ENCODE measurements at places on chromosomes 6 and 20.

- no peak for DNase-seq
Measured at GRCh38 chr6:23245572-23245971, 676.2 kb downstream of the HDGFL1 start.

DNA sequence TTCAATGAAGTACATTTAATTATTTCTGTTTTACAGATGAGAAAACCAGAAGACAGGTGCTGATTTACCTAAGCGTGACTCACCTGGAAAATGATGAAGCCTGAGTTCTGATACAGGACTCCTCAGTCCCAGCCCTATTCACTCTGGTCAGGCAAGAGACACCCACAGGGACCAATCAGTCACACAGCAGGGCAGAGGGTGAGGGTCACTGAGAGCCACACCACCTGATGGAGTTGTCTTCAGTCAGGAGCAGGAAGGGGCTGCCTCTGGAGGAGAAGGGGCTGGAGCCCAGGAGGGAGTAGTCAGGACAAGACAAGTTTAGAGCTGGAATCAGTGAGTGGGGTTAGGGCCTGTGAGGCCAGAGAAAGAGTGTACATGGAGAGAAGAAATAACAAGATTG, 251.2 kb upstream of the MOCS1 start:
- DNase-seq, result no peak

DNA sequence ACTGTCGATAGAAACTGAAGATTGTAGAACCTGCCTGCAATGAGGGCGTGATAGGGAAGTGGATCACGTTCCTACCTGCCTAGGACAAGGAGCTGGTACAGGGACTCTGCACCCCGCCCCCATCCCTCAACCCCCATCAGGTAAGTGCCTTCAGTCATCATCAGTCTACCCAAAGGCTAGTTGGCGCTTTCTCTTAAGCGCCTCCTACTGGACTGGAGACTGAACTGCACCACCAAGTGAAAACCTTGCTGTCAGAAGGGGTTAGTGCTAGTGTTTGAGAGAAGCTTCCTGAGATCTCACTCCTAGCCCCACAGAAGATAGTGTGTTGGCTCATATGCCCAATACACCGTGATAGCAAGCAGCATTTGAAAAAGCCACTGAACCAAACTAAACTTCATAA, 706.5 kb upstream of the MAN1A1 start:
- DNase-seq, result no peak

GRCh38 chr6:79034865-79035264, 43.2 kb downstream of the PHIP start:
- DNase-seq, result no peak

GRCh38 chr6:87742106-87742505, 40.1 kb upstream of the AKIRIN2 start:
- no peak for DNase-seq

All from stimulated activated CD8-positive, alpha-beta memory T cell treated with anti-CD3 and anti-CD28 coated beads, Interleukin-4, amount 100 ng/mL, for 1 hour (primary cell).